Suprapubic skin (tissue), 4 donors: ENCODE measurements at places on chromosomes 3 and 15.
A peak's percentile ranks its signal among the peaks of the same experiment; 100 is the strongest.

GRCh38 chr15:92104072-92104471 is 250.6 kb downstream of the SLCO3A1 start:
- no peaks in the 10 kb centered on the region for H3K4me1 ChIP-seq
- H3K27me3 ChIP-seq, result no peaks in the 10 kb centered on the region
- no peak overlapping the region for H3K27ac ChIP-seq
- H3K4me3 ChIP-seq, result no peak overlapping the region

GRCh38 chr3:53803816-53804695 is 42.2 kb downstream of the CHDH start:
- no peaks in the 10 kb centered on the region for H3K36me3 ChIP-seq
- DNase-seq, result peak; percentile 59
- no peak overlapping the region for H3K4me3 ChIP-seq
- H3K27me3 ChIP-seq, result no peaks in the 10 kb centered on the region
- no peak overlapping the region for H3K27ac ChIP-seq
- peaks cover 15% of the 10 kb centered on the region for H3K4me1 ChIP-seq

- DNase-seq, result no peak
- no peak overlapping the region for H3K4me3 ChIP-seq
- no peaks in the 10 kb centered on the region for H3K36me3 ChIP-seq
- no peaks in the 10 kb centered on the region for H3K27me3 ChIP-seq
- peaks cover 86% of the 10 kb centered on the region for H3K4me1 ChIP-seq
Measured at GRCh38 chr15:73598530-73599160, 34.5 kb downstream of the NPTN start.

DNA sequence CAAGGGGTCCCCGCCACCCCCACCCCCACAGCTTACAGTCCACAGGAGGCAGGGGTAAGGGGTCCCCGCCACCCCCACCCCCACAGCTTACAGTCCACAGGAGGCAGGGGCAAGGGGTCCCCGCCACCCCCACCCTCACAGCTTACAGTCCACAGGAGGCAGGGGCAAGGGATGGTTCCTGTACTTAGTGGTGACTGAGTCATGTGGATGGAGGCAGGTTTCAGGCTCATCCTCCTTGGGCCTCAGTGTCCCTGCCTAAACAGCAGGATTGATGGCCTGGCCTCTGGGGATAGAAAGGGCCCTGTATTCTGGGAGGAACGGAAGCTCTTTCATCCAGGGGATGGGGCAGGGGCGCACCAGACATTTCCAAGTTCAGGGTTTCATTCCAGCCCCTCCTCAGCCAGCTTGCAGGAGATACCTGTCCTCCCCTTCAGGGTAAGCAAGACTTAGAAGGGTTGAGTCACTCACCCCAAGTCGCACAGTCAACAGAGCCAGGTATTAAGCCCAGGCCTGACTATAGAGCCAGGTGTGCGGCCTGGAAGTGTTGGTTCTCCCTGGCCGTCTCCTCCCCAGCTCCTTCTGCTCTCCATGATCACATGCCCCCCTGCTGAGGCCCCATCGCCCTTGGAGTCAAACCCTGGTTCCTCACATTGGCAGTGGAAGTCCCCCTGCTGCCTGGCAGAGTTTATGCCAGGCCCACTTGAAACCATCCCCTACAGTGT is 12.5 kb downstream of the CSK start:
- H3K4me3 ChIP-seq, result no peak overlapping the region
- peaks cover 12% of the 10 kb centered on the region for H3K36me3 ChIP-seq
- H3K27me3 ChIP-seq, result no peaks in the 10 kb centered on the region
- no peak overlapping the region for H3K27ac ChIP-seq

- H3K27me3 ChIP-seq, result no peaks in the 10 kb centered on the region
- no peak overlapping the region for H3K27ac ChIP-seq
- no peaks in the 10 kb centered on the region for H3K36me3 ChIP-seq
- H3K4me3 ChIP-seq, result no peak overlapping the region
Measured at GRCh38 chr3:55873523-55874254, 386.6 kb upstream of the WNT5A start.

DNA sequence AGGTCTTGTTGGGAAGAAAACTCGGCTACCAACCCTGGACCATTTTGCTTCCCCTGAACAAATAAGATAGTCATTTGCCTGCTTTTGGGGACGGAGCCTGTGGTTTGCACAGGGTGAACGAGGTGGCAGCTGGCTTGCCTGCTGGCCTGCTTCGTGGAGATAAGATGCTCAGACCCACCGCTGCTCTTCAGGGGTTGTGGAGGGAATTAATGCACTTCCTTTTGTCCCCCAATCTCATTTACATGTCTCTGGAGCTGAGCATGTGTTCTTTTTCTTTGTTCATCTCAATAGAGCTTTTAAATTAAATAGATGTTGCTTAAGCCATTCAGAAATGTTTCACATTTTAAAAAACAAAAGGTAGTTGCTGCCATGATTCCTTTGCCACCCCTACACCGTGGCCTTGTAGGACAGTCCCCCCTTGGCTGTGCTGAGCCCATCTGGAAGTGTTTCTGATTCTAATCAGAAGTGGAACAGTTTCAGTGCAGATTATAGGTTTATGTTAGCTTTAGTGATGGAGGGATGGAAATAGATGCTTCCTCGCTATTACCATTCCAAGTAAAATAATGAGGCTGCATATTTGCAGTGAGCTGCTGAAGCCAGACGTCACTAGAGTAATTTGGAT is 25.6 kb downstream of the APBA2 start:
- H3K36me3 ChIP-seq, result no peaks in the 10 kb centered on the region
- H3K27ac ChIP-seq, result no peak overlapping the region
- H3K4me1 ChIP-seq, result no peaks in the 10 kb centered on the region
- peak; percentile 25 for DNase-seq
- H3K4me3 ChIP-seq, result no peak overlapping the region

DNA sequence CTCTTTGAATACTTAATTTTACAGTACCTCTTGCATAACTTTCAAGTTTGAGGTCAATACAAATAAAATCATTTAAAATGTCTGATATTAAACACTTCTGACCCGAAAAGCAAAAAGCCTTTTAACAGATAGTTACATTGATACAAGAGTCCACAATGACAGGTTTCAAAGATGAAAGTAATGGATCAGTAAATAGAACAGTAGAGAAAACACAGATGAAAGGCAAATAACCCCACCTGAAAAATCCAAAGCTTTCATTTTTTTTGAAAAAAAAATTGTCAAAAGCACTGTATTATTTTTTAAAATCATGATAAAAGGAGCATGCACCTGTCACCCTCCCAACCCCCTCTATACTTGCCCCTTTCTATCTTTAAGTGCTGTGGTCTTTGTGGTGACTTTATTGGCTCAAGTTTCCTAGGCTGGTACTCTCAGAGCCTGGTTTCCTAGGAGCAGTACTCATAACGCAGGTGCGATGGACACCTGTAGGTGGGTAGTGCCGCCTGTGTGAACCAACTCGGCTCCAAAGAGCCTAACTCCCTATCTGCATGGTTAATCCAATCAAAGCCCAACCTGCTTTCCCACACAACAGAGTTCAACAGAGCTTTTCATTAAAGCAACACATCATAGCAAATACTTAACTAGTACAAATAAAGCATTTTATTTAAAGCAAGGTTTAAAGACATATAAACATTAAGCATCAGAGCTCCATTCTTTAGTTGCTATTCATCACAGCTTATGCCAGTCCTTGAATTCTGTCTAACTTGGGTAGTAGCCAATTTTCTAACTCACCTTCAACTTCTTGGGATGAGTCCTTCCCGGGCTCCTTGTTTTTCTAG is 32.2 kb downstream of the LIPC start:
- H3K27ac ChIP-seq, result no peak overlapping the region
- DNase-seq, result no peak

GRCh38 chr3:172270557-172271166 is 177.6 kb downstream of the GHSR start:
- H3K4me1 ChIP-seq, result peaks cover 6% of the 10 kb centered on the region
- H3K27me3 ChIP-seq, result no peaks in the 10 kb centered on the region
- peaks cover 9% of the 10 kb centered on the region for H3K36me3 ChIP-seq
- no peak overlapping the region for H3K4me3 ChIP-seq
- DNase-seq, result no peak
- H3K27ac ChIP-seq, result no peak overlapping the region

GRCh38 chr3:168116279-168116678 is 20.6 kb upstream of the GOLIM4 start:
- H3K36me3 ChIP-seq, result no peaks in the 10 kb centered on the region
- H3K4me1 ChIP-seq, result peaks cover 22% of the 10 kb centered on the region
- DNase-seq, result peak; percentile 66
- H3K27ac ChIP-seq, result peak overlapping the region; percentile 4
- no peak overlapping the region for H3K4me3 ChIP-seq
